ENCODE measurements at places on chromosomes 12 and 14.

DNA sequence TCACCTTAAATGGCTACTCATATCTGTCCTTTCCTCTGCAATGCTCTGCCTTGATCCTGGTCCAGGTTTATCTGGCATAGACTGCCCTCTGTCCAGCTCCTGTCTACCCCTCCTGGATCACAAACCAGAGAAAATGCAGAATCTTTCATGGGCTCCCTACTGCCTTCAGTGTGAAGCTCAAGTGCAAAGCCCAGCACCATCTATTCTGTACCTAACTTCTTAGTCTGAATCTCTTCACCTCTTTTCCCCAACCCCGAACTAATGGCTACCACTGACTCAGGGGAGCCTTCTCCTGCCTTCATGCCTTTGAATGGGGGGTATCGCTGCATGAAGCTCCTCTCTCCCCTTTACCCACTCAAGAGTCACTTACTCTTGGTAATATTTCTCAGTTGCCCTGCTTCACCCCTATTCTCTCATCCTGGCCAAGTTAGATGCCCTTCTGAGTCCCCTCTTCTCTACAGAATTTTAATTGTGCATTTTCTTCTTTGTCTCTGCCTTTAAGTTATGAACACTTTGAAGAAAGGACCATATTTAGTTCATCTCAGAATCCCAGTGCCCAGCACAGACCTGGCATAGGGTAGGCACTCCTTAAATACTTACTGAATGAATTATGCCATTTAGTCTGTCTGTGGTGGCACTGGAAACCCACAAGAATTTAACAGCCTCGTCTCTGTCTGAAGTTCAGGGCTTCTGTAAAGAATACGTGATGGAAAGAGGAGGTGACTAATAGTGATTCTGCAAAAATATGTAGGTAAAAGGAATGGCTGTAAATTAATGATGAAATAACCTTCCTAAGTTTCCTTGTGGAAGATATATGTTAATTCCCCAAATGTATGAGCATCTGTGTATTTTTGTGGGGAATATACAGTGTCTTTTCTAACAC lies 191.3 kb upstream of the AMIGO2 start:
- DNase-seq: no peak

DNA sequence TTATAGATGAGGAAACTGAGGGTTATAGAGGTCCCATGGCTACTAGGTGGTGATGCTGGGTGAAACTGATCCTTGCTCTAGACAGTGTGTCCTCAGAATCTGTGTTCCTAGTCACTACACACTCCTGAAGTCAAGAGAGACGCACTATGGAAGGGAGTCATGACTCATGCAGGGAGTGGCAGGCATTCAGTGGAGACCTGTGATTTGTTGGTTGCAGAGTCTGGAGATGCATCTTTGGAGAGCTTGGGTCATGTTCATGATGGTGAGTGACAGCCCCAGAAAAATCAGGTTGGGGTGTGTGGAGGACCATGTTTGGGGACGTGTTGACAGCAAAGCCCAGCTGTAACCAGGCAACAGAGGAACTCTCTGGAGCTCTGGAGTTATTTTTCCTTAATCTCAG lies 38.0 kb upstream of the FBXO21 start:
- no peak for DNase-seq

DNA sequence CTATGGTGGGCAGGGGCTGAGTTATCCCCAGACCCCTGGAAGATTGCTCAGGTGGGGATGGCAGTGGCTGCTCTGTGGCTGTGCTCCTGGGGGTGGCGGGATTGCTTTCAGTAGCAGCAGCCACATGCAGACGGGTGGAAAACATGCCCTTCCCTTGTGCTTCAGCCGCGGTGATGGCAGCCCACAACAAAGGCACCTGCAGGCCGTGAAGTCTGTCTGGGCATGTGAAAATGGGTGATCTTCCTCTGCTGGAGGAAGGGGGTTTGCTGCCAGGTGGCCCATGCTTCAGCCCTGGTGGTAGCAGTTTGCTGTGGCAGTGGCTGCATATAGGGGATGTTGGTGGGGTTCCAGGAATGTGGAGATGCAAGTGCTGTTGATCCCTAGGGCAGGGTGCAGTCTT lies 326.2 kb upstream of the RGS6 start:
- no peak for DNase-seq

GRCh38 chr12:128583453-128583852 lies 240.3 kb downstream of the SLC15A4 start:
- DNase-seq: peak; percentile 19

DNA sequence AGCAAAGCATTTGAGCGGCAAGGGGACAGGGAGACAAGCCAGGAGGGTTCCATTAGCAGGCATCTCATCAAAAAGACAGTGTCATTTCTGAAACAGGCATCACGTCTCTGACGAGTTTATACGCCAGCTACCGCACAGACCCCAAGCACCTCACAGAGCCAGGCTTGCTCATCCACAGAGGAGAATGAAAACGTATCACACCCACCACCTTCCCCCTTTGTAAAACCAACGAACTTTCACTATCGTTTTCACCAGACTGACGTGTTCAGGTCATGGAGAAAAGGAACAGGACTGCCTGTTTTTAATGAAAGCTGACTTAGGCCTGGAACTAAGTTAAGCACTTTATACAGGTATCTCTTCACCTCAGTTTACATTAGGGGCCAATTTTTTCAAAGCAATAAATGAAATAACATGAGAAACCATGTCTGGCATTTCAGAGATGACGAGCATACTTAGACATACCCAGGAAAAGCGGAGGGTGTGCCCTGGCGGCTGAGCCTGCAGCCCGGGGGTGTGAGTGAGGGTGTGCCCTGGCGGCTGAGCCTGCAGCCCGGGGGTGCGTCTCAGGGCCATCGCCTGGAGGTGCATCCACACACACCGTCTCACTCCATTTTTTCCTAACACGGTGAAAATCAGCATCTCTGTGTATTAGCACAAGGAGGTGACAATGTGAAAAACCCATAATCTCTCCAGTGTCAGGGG lies 41.9 kb downstream of the STX2 start:
- DNase-seq: no peak

DNA sequence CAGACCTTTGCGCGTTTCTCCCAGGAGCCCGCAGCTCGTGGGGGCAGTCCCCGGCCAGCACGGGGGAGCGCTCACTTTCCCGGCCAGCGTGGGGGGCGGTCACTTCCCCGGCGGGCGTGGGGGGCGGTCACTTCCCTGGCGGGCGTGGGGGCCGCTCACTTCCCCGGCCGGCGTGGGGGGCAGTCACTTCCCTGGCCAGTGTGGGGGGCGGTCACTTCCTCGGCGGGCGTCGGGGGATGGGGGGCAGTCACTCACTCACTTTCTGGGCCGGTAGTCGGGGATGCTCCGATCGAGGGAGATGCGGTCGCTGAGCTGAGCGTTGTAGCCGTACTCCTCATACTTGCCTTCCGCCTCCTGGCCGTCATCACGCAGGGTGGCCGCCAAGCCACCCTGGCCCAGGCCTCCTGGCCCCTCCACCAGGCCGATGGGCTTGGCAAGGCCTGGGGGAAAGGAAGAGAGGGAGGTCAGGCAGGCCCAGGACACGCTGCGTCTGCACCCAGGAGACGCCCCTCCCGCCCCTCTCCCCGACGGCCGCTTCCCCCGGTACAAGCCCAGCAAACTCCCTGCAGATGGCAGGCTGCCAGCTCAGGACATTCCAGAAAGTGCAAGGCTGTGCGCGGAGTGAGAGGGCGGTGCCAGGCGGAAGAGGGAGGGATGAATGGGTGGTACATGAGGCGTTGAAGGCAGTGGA lies 43.3 kb downstream of the GALNT9 start:
- no peak for DNase-seq

GRCh38 chr14:93591506-93591905 lies 160.8 kb downstream of the UNC79 start:
- no peak for DNase-seq

GRCh38 chr14:105330491-105330895 lies 15.9 kb downstream of the PACS2 start:
- no peak for DNase-seq

- no peak for DNase-seq
Measured at GRCh38 chr14:34051966-34052657, 101.2 kb upstream of the EGLN3 start.

GRCh38 chr14:103519043-103519836 lies 3.4 kb downstream of the CKB start:
- no peak for DNase-seq

GRCh38 chr12:64796205-64796845 lies 28.1 kb upstream of the TBC1D30 start:
- peak; percentile 65 for DNase-seq

- DNase-seq: no peak
Measured at GRCh38 chr12:113086249-113087164, 30.0 kb downstream of the DTX1 start.

GRCh38 chr12:87376722-87377121 lies 652.5 kb downstream of the C12orf50 start:
- no peak for DNase-seq

DNA sequence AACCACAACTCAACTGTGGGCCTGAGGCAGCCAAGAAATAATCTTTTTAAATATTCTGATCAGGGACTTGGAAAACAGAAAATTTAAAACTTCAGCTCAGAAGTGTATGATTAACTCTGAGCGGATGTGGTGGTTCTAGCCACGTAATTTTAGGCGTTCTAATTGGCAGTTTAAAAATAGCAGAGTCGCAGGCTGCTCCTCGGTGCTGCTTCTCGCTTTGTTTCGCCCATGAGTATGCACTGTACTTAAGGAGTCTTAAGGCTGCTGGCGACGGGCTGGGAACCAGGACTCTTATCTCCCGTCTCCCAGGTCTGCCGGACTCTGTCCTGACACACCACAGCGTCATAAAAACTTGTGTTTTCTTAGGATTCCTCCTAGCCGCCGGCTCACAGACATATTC lies 113.4 kb upstream of the PELI2 start:
- no peak for DNase-seq

GRCh38 chr12:108126990-108127501 lies 2.0 kb upstream of the WSCD2 start:
- no peak for DNase-seq

GRCh38 chr14:99691111-99691885 lies 7.2 kb downstream of the CYP46A1 start:
- peak; percentile 2 for DNase-seq

- peak; percentile 40 for DNase-seq
Measured at GRCh38 chr12:100987552-100988521, 193.3 kb downstream of the ANO4 start.

GRCh38 chr14:63361790-63362189 lies 43.1 kb upstream of the GPHB5 start:
- DNase-seq: no peak

Data from HEK293T (cell line).